Activated CD4-positive, alpha-beta T cell treated with anti-CD3 and anti-CD28 coated beads for 48 hours (primary cell): ENCODE measurements at places on chromosomes 11 and 22.
A peak's percentile ranks its signal among the peaks of the same experiment; 100 is the strongest.

- DNase-seq, result no peak
Measured at GRCh38 chr11:69186316-69187260, 30.9 kb downstream of the SMIM38 start.

DNA sequence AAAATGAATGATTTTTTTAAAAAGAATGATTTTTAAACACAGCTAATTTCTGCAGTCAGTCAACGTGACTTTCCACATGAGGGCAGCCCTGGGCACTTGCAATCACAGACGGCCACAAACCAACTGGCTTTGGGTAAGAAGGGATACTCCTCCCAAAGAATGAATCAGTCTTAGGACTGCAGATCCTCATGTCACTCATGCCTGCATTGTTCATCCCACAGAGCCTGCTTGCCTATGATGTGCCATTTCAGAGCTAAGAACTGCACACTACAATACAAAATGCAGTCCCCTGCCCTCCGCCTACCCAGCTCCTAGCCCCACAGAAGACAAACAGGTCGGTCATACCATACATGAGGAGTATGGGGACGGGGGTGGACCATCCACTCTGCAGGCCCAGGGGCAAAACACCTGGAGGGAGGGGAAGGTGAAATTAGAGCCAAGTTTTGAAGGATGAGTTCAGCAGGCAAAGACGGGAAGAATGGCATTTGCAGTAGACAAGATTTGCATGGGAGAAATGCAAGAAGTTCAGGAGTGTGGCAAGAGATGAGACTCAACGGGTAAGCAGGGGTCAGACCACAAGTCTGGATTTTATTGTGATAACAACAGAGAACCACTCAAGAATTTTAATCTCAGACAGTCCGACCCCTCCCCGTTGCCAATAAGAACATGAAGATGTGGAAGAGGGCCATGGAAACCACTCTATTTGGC lies 24.7 kb downstream of the PACSIN2 start:
- no peak for DNase-seq

DNA sequence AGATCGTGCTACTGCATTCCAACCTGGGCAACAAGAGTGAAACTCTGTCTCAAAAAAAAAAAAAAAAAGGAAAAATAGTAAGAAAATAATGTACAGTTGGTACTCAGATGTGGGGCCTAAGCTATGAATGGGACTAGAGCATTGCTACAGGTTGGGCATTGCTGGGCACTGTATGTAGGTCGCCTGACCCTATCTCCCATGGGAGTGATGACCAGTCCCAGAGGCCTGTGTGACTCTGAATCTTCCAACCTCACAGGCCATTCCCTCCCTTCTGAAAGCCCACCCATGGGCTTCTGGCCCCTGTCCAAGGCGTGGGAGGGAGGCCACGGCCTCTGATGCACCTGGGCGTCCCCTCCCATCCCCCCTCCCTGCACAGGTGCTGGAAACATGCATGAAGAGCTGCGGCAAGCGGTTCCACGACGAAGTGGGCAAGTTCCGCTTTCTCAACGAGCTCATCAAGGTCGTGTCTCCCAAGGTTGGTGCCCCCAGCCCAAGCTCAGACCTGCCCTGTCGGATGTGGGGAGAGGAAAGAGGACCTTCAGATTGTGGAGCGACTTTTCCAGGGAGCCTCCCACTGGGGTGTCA lies 9.5 kb downstream of the GGA1 start:
- no peak for DNase-seq

GRCh38 chr11:7485186-7486097 lies at the start of gene OLFML1:
OLFML1 (plus strand) TSS chr11:7485506; CDS start chr11:7485876, 370 bp downstream.
- no peak for DNase-seq

DNA sequence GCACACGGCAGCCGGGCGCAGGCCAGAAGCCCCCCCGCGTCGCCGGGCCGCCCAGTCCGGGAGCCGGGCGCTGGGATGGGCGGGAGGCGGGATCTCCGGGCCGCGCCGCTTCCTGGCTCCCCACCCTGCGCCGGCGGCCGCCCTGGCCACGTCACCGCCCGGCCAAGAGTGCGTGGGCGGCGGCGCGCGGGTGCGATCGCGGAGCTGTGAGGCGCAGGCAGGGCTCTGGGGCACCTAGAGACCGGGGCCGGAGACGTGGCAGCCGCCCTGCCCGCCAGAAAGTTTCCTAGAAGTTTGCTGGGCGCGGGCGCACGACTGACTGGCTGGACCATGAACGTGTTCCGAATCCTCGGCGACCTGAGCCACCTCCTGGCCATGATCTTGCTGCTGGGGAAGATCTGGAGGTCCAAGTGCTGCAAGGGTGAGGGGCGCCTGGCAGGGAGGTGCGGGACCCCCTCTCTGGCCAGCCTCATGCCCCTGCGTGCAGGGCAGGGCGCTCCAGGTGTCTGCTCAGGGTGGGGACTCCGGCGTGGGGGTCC lies at the start of gene KDELR3:
Gene KDELR3, plus strand, starts transcription at position 193 of the 539 bp plus-strand sequence. Its CDS starts 138 bp downstream, at position 331.
- peak; percentile 71 for DNase-seq

GRCh38 chr22:20084547-20085413 lies 4.7 kb downstream of the DGCR8 start:
- DNase-seq, result peak; percentile 51

GRCh38 chr22:39379756-39380730 lies 19.5 kb upstream of the TAB1 start:
- DNase-seq, result no peak
